Stimulated activated CD4-positive, alpha-beta T cell treated with anti-CD3 and anti-CD28 coated beads, Interleukin-1b, Interleukin-23, amount 100 ng/mL, for 48 hours (primary cell): ENCODE measurements at places on chromosomes 12 and 14.
A peak's percentile ranks its signal among the peaks of the same experiment; 100 is the strongest.

- DNase-seq, result no peak
Observed at GRCh38 chr14:105346876-105347586, 32.5 kb downstream of the PACS2 start.

GRCh38 chr12:48021485-48022179 is 17.4 kb upstream of the COL2A1 start:
- DNase-seq, result no peak

DNA sequence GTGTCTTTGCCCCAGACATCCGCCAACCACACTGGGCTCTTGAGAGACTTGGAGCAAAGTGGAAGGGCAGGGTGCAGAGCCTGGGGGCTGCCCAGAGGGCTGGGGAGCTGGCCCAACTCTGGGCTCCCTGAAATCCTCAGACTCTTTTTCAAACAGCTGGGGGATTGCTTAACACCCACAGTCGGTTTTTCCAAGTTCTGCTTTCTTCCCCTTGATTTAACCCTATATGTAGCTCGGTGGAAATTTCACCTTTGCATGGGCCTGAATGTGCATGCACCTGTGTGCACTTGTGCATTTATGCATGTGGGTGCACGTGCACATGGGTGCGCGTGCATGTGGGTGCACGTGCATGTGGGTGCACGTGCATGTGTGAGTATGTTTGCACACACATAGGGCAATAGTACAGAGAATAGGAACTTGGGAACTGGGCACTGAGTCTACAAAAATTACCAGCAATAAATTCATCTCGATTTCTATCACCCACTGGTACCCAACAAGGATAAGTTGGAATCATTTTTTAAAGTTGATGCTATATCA is 52.3 kb upstream of the RFLNA start:
- DNase-seq, result no peak

GRCh38 chr14:22598099-22598895 is at the start of gene ABHD4:
TSS of gene ABHD4 (plus strand) at chr14:22598300. CDS start at chr14:22598307, 7 bp downstream.
- DNase-seq, result peak; percentile 46

DNA sequence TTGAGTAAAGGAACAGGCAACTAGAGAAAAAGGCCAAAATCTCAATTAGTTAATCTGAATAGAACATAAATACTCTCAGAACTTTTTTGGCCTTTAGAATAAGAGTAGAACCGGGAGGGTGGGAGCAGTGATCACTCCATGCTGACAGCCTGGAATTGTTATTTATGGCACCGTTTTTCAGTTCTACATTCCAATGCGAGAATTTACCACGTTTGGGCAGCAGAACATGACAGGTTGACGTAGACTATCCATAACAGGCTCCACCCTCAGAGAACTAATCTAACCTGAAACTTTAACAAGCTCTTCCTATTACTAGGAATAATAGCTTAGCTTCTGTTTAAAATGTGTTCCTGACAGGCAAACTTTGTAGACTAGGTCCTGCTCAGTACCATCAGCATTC is 379.1 kb downstream of the SEC23A start:
- no peak for DNase-seq

DNA sequence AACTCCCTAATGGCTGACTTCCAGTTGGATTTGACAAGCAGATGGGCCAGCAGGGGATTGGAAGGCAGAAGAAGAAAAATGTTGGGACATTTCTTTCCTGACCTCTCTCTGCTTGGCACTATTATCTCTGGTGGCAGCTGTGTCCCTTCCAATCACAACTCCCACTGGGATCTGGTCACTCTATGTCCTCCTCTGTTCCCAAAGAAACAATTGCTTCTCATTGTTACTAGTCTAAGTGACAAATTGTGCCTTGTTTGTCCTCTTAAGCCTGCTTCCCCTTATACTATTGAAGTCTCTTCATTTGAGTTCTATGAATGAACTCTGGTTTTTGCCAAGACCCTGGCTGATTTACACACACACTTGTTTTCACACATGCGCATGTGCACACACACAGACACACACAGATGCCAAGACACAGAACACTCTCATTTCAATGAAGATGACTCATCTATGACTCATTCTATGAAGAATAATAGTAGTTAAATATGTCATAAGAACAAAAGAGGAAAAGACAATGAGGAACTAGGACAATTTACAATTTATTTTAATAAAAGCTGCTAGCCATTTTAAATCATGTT is 83.0 kb upstream of the FAR2 start:
- DNase-seq, result no peak

DNA sequence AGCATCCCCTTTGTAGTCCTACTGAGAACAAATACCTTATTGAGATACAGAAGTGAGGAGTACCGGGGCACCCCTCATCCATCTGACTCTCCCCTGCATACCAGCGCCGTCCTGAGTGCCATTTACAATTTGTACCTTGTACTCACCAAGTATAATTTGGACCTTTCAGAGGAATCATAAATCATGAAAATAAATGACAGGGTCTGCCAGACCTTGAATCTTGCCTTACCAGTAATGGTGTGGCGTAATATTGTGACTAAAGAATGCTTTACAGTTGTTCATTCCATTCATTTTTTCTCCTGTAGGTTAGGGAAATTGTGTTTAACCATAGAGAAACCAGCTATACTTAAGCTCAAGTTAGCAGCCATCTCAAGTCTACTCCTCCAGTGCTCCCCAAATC is 243.7 kb upstream of the RGS6 start:
- no peak for DNase-seq

DNA sequence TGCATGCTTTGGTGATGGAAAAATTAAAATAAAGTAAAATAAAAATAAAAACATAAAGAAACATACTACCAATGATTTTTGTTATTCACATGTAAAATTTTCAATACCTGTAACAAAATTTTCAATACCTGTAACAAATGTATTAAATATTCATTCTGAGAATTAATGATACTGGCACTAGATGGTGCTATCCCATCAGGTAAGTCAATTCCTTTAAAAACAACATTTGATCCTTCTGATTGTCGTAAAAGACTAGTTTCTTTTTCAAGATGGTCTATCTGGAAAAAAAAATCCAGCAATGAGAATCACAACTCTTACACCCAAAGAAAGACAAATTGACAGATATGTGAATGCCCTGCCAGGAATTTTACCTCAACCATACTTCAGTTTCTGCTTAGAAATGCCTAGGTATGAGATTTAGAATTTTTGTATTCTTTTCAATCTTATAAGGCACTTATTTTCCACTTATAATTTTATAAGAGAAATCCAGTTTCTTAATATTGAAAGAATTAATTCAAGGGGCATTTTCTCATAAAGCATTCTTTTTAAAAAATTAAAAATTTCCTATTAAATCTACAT is 30.7 kb downstream of the CEP290 start:
- no peak for DNase-seq

DNA sequence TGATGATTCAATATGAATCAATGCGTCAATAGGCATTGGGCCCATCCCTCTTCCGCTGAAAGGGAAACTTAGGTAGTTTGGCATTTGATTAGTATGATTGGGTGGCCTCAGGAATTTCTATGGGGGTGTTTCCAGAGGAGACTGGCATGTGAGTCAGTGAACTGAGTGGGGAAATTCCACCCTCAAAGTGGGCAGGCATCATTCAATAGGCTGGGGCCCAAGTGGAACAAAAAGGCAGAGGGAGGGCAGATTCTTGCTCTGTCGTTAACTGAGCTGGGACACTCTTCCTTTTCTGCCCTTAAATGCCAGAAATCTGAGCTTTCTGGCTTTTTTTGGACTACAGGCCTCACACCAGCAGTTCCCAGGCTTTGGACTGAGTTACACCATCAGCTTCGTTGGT is 373.5 kb downstream of the RPS29 start:
- DNase-seq, result no peak

- DNase-seq, result no peak
Observed at GRCh38 chr12:95003921-95004272, 400 bp upstream of the NDUFA12 start.

GRCh38 chr12:46377678-46378077 is 5.1 kb upstream of the SLC38A2 start:
- peak; percentile 28 for DNase-seq

- DNase-seq, result no peak
Observed at GRCh38 chr14:93929048-93929535, 1.9 kb downstream of the FAM181A start.

DNA sequence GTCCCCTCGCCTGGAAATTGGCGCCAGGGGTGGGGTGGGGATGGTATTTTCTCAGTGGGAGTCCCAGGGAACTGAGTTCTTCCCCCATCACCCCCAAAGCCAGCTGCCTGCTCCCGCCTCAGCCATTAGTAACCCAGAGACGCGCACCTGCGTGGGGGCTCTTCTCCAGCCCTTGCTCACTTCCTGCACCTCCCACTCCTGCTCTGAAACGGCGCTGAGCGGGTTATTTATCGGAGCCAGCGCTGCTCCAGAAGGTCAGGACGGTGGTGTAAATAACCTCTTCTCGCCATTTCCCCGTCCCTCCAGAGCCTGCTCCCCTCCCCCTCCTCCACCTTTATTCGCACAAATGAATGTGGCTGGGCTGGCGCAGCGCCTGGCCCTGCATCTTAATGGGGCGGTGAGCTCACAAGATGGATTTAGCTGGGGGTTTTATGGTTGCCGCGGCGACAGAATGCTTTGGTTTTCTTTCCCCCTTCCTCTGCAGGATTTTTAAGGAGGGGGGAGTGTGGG is 12.2 kb downstream of the GPR84 start:
- peak; percentile 55 for DNase-seq

DNA sequence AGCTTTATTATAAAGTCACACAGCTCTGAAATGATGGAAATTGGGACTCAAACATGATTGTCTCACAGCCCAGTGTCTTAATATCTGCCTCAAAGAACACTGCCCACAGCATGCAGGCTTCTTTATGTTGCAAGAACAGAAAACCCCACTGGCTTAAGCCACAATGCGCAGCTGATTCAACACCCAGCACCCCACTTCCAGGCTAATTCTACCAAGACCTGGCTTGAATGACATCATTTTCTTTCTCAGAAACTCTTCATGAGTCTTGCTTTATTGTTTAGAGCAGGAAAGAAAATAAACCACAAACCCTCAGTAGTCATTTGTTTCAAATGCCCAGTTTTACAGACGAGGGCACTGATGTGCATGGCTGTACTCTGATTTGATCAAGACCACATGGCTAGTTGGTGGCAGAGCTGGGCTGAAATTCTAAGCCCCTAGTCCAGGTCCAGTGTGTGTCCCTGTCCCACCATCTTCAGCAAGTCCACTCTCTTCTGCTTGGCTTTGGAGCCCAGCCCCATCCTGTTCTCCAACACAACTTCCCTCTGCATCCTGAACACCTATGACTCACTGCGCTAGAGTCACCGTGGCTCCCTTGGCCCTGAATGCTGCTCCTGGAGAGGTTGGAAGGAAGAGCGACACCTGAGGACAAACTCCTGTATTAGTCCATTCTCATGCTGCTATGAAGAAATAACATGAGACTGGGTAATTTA is 50.3 kb upstream of the SRSF5 start:
- DNase-seq, result peak; percentile 71
